ENCODE measurements at places on chromosomes 7 and 10. TPM values are rescaled to one million over a fixed set of nuclear protein-coding genes. Genes with fewer than 3 reads are reported as not detected.

- DNase-seq = no peak
Observed at GRCh38 chr10:127679642-127680255, 57.2 kb upstream of the FOXI2 start.

FGL2 gene
- 97.6 TPM for total RNA-seq

GRCh38 chr10:34768261-34768971, 46.7 kb downstream of the PARD3 start:
- peak; percentile 80 for DNase-seq

- DNase-seq = no peak
Observed at GRCh38 chr10:5940807-5941218, 36.5 kb downstream of the IL15RA start.

ELOVL3 gene
- total RNA-seq = 0.66 TPM

GRCh38 chr10:95475827-95476468, 85.2 kb downstream of the SORBS1 start:
- no peak for DNase-seq

GRCh38 chr7:73451780-73452398, 18.3 kb downstream of the FZD9 start:
- DNase-seq = peak; percentile 46

DNA sequence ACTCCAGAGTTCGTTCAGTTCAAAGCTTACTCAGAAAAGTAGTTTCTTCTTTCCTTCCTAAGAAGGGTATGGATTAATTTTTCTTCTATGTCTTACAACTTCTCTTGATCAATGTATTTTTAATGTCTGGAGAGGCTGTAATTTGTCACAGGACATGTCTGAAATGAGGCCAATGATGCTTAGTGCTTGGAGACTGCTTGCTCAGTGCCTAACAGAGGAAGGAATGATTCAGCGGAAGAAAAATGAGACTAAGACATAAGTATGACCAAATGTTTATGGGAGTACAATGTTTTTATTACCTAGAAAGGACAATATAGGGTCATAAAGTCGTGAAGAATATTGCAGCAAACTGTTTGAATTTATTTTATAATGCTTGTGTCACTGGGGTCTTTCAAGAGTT, 43.3 kb downstream of the GPR37 start:
- DNase-seq = peak; percentile 64

HYAL4 gene
- total RNA-seq = not detected

GRCh38 chr10:29083096-29083495, 205.8 kb upstream of the LYZL1 start:
- DNase-seq = no peak

GRCh38 chr7:109986701-109987100, 1104.2 kb upstream of the LRRN3 start:
- no peak for DNase-seq

DNA sequence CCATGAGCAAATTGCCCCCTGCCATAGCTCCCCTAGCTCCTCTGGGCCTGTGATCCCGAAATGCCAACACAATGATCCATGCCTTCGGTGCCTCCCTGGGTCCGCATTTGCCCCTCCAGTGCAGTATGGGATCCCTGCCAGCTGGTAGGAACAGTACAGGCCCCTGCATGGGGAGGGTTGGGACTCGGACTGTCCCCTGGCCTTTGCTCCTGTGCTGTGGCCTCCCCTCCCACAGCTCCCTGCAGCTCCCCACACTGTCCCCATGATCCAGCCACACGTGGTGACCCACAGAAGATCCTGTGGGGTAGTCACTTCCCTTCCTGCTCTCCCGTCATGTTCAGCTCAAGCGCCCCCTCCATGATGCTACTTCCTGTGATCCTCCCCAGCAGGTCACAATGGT, 140.3 kb downstream of the MAPK8 start:
- no peak for DNase-seq

- DNase-seq = no peak
Observed at GRCh38 chr7:78212476-78213060, 414.0 kb downstream of the PHTF2 start.

ACBD7 gene
- total RNA-seq = under 0.01 TPM
